ENCODE measurements at places on chromosomes 1 and 21. TPM values are rescaled to one million over a fixed set of nuclear protein-coding genes. Genes with fewer than 3 reads are reported as not detected.

FMO4 gene
- 2.4 TPM for total RNA-seq

- H3K4me1 ChIP-seq, result no peaks in the 10 kb centered on the region
- H3K4me3 ChIP-seq, result no peak overlapping the region
- no peaks in the 10 kb centered on the region for H3K27me3 ChIP-seq
- H3K27ac ChIP-seq, result no peak overlapping the region
Observed at GRCh38 chr21:45829668-45830067, 151.9 kb upstream of the COL6A1 start.

ICOSLG gene
- total RNA-seq, result 1.2 TPM

- H3K4me3 ChIP-seq, result no peak overlapping the region
- peaks cover 9% of the 10 kb centered on the region for H3K4me1 ChIP-seq
- no peak overlapping the region for H3K27ac ChIP-seq
- H3K36me3 ChIP-seq, result no peaks in the 10 kb centered on the region
- DNase-seq, result no peak
Observed at GRCh38 chr1:191145834-191146233, 668.2 kb upstream of the BRINP3 start.

ZBTB21 gene
- total RNA-seq, result 8.4 TPM

GRCh38 chr1:163202833-163203451 lies at the start of gene RGS5:
Gene RGS5, minus strand, starts transcription at chr1:163202916. Its CDS starts 81 bp downstream, at chr1:163202835.
- H3K27ac ChIP-seq, result peak within 1 kb of the TSS; percentile 94
- DNase-seq, result peak; percentile 39
- peaks cover 3% of the 10 kb centered on the region for H3K27me3 ChIP-seq
- peak within 1 kb of the TSS; percentile 94 for H3K4me3 ChIP-seq
- peaks cover 15% of the 10 kb centered on the region for H3K4me1 ChIP-seq

DNA sequence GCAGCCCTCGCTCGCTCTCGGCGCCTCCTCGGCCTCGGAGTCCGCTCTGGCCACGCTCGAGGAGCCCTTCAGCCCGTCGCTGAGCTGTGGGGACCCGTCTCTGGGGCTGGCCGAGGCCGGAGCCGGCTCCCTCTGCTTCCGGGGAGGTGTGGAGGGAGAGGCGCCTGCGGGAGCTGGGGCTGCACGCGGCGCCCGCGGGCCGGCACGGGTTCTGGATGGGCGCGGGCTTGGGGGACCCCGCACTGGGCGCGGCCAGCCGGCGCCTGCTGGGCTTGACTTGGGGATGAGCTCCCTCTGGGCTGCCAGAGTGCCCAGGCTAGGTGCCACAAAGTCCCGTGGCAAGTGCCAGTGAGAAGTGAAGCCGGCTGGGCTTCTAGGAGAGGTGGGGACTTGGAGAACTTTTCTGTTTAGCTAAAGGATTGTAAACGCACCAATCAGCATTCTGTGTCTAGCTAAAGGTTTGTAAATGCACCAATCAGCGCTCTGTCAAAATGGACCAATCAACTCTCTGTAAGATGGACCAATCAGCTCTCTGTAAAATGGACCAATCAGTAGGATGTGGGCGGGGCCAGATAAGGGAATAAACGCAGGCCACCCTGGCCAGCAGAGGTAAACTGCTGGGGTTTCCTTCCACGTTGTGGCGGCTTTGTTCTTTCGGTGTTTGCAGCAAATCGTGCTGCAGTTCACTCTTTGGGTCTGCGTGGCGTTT lies 20.2 kb downstream of the EXOC8 start:
- no peak overlapping the region for H3K4me3 ChIP-seq
- H3K27ac ChIP-seq, result no peak overlapping the region
- H3K36me3 ChIP-seq, result no peaks in the 10 kb centered on the region
- no peak for DNase-seq

CACHD1 gene
- 48.6 TPM for total RNA-seq

AIM2 gene
- total RNA-seq, result 29.2 TPM

ARHGEF10L gene
- 3.1 TPM for total RNA-seq

- peaks cover 5% of the 10 kb centered on the region for H3K36me3 ChIP-seq
- peaks cover 3% of the 10 kb centered on the region for H3K4me1 ChIP-seq
- H3K27me3 ChIP-seq, result no peaks in the 10 kb centered on the region
Observed at GRCh38 chr21:29195981-29196669, 65.7 kb downstream of the MAP3K7CL start.

GRCh38 chr1:204445860-204446412 lies 34.3 kb upstream of the PPP1R15B start:
- H3K27me3 ChIP-seq, result peaks cover 20% of the 10 kb centered on the region
- H3K4me1 ChIP-seq, result peaks cover 50% of the 10 kb centered on the region
- peak overlapping the region; percentile 76 for H3K4me3 ChIP-seq

S100A2 gene
- not detected for total RNA-seq

- peaks cover 2% of the 10 kb centered on the region for H3K4me1 ChIP-seq
- no peak for DNase-seq
- peaks cover 1% of the 10 kb centered on the region for H3K27me3 ChIP-seq
Observed at GRCh38 chr1:75492011-75492410, 118.9 kb downstream of the SLC44A5 start.

- H3K27me3 ChIP-seq, result no peaks in the 10 kb centered on the region
- no peak for DNase-seq
- H3K4me1 ChIP-seq, result no peaks in the 10 kb centered on the region
- H3K36me3 ChIP-seq, result no peaks in the 10 kb centered on the region
Observed at GRCh38 chr1:222084996-222085395, 343.1 kb upstream of the DUSP10 start.

All from endothelial cell (in vitro differentiated cells).